ENCODE measurements at places on chromosomes 13 and 19.
A peak's percentile ranks its signal among the peaks of the same experiment; 100 is the strongest.

DNA sequence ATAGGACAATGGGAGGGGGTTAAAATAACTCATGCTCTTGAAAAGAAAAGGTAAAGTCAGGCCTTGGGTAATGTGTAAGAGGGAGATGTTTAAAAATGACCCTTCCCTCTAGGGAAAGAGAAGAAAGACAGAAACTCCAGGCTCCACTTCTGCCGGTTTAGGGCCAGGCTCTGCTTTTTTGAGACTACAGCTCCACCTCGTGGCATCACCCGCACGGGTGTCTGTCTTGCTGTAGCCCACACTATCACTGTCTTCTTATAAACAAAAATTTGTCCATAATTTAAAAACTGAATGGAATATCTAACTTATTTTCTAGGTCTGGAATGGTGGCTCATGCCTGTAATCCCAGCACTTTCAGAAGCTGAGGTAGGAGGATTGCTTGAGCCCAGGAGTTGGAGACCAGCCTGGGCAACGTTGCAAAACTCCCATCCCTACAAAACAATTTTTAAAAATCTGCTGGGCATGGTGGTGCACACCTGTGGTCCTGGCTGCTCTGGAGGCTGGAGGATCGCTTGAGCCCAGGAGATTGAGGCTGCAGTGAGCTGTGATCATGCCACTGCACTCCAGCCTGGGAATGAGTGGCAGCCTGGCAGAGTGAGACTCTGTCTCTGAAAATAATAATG is 65.1 kb upstream of the GTF3A start:
- peak; percentile 85 for DNase-seq

DNA sequence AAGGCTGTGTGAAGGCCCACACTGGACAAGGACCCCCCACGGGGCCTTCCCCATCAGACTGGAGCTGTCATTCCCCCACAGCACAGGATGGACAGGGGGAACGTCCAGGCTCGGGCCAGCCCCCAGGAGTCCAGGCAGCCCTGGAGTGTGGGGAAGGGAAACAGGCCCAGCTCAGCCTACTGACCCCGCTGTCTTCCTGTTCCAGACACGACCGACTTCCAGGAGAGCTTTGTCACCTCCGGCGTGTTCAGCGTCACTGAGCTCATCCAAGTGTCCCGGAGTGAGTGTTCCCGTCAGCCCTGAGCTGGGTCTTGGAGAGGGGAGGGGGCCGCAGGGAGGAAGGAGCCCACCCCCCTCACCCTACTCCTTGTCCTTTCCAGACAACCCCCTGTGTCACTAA is 47.0 kb downstream of the SMIM24 start:
- no peak for DNase-seq

GRCh38 chr13:22662771-22663170 is 518.0 kb upstream of the SGCG start:
- DNase-seq: no peak

- no peak for DNase-seq
These were observed 17.7 kb downstream of the PNMA8A start for GRCh38 chr19:46453661-46454060.

DNA sequence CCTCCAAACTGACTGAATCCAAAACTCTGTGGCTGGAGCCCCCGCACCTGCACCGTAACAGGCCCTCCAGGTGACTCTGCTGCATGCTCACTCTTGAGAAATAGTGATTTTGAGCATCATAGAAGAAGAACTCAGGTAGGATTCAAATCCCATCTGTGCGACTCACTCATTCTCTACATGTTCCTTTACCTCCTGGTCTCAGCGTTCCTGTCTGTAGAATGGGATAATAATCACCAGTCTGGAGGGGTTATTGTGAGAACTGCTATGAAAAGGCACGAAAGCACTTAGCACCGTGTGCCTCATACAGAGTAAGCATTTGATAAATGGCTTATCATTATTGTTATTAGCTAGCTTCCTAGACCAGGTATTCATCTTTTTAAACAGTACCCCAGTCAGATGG is 36.5 kb upstream of the NPAS1 start:
- no peak for DNase-seq

Measured in choroid plexus epithelial cell (primary cell).